ENCODE measurements at places on chromosomes 5 and 9.

DNA sequence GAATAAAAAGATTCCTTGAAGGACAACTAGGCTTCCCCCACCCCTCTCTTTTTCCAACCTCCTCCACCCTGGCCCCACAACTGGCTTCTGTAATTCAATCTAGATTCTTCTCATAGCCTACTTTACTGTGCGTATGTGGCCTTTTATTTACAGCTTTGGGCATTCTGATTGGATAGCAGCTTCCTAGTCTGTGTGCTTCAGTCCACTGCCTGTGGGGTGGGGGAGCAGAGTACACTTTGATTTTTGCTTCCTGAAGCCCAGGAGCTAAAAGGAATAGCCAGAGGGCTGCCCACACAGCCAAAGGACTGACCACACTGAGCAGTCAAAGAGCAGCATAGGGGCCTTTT is 30.4 kb downstream of the RUSC2 start:
- DNase-seq: no peak

- no peak for DNase-seq
Measured at GRCh38 chr5:38825494-38825893, 20.3 kb upstream of the OSMR start.

- DNase-seq: no peak
Measured at GRCh38 chr9:94805585-94805984, 79.1 kb downstream of the AOPEP start.

DNA sequence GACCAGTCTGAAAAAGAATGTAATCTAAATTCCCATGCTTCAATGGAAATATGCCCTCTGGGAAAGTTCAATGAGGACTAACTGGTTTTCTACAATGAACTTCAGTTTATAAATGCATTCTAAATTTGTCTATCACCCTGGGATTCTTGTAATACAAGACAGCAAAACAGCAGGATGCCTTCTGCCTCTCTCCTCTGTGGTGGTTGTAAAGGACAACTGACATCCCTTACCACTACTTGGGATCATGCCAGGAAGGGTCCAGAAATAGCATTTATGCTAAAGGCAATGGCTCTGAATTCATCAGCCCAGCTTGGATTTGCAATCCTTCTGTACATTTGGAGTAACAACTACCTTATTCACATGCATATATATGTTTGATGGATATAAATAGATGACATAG is 97.3 kb upstream of the ADAMTS16 start:
- no peak for DNase-seq

GRCh38 chr5:6505416-6505755 is 56.7 kb downstream of the UBE2QL1 start:
- no peak for DNase-seq

- DNase-seq: no peak
Measured at GRCh38 chr5:66875315-66875714, 279.1 kb downstream of the MAST4 start.

DNA sequence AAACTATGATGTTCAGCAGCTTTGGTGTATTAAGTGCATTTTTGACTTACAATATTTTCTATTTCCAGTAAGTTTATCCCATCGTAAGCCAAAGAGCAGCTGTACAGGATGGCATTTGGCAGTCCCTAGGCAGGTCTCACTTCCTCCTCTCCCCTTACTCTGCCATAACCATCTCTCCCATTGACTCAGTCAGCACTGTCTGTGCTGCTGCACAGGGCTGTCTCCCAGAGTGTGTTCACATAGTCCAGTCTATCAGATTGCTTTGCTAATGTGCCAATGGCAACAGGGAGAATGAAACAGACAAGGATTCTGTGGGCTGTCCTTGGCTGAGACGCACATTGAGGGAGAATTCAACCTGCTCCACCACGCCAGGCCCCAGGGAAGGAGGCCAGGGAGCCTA is 47.0 kb upstream of the CAST start:
- DNase-seq: no peak

DNA sequence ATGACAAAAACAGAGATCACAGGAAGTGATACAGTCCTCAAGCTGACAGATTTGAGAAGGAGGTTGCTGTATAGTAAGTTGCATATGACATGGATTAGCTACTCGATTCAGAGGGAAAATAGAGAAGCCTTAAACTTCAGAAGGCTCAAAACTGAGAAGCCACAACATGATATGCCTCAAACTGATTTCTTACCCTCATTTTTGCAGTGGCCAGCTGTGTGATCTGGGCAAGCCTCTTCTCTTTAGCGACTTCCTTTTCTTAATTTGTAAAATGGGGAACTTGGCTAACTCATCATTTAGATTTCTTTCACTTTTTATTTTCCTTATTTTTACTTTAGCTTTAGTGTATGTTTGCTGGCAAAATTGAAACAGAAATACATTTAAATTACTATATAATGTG is 421.1 kb downstream of the KIF4B start:
- no peak for DNase-seq

GRCh38 chr5:16573401-16573800 is 43.4 kb downstream of the RETREG1 start:
- DNase-seq: no peak

DNA sequence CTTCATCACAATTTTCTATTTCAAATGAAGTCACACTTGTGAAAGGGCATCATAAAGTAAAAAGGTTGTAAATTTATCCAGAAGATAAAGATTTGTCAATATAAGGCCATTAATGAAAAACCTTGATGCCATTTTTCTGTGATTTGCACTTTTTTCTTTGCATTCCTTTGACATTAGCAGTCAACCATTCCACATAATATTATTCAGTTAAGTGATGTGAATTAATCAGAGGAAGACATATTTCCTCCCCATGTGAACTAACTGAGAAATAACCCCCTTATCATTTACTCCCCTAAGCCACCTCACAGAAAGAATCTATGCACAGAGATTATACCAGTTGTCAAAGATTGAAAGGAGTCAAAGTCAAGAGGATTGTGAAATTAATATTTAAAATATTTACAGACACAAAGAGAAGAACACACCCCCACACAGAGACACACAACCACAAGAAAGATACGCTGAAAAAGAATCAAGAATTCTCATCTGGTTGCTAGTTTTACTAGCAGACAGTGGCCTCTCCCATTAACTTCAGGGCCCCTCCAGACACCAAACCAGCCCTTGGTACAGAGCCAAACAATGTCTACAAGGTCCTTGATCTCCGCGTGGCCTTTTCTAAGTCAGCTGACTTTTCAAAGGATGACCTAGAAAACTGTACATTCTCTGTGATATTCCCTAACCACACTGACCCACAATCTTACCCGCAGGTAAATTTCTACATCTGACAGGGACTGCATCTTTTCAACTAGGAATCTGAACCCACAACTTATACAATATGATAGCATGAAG is 29.5 kb downstream of the GNAQ start:
- DNase-seq: no peak

DNA sequence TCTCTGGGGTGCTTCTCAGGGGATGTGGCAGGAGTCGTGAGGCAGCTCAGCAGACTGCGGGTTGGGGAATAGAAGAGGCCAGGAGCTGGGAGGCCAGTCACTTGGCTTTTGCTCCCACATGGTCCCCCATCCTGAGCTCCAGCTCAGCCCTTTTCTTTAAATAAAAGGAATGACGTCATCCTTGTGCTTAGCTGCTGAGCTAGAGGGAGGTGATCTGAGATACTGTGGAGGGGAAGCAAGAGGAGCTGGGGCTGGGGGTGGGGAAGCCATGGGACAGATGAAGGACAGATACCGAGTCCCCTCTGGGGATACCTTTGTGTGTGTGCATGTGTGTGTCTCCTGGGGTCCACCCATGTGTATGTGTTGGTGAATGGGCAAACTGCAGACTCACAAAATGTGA is 89.0 kb upstream of the ARAP3 start:
- DNase-seq: no peak

- DNase-seq: no peak
Measured at GRCh38 chr5:158746979-158747378, 352.7 kb downstream of the EBF1 start.

DNA sequence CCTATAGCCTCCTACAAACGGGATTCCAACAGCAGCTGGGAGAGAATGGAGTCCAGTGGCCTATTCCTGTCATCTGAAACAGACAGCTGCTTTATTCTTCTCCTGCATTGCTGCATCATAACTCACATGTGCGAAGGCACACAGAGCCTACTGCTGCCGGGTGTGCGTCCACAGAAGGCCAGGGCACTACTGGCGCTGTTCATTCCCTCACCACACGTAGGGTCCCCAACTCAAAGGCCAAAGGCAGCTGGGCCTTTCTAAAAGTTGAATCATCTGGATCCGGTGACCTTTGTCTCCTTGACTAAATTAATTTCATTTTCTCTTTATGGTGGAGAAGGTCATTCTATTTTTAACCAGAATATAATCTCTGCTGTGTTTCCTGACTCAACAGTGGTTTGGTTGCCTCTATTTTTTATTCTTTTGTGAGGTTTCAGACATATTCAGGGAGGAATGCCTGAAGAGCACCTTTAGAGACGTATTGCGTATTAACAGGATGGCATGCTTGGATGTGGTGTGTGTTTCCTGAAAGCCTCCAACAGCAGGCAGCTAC is 10.8 kb upstream of the SPATA24 start:
- no peak for DNase-seq

DNA sequence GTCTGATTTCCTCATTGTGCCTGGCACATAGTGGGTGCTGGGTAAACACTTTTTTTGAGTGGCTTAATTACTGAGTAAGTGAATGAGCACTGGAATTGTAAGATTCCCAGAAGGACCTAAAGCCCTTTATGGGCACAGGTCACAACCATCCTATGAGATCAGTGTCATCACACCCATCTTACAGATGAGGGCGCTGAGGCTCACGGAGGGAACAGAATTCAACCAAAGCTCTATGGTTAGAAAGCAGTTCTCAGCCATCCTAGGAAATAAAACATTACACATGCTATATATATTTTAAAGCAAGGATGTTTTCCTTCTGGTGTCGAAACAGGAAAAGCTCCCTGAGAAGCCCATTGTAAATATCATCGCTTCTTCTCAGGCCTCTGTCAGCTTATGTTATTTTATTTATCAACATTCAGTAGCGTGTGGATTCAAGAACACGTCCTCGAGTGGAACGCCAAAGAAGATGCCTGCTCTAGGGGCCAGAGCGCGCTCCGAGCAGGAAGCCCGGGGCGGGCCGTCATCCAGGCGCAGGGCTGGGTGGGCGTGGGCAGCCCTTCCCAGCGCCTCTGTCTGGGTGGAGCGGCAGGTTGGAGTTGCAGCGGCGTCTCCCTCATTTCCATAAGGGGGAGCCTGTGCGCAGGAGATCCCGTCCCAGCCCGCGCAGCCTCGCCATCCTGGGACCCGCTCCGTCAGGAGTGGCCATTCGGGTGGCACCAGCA is 155.8 kb upstream of the SMIM23 start:
- DNase-seq: no peak

- no peak for DNase-seq
Measured at GRCh38 chr9:86674487-86674886, 272.8 kb downstream of the GAS1 start.

DNA sequence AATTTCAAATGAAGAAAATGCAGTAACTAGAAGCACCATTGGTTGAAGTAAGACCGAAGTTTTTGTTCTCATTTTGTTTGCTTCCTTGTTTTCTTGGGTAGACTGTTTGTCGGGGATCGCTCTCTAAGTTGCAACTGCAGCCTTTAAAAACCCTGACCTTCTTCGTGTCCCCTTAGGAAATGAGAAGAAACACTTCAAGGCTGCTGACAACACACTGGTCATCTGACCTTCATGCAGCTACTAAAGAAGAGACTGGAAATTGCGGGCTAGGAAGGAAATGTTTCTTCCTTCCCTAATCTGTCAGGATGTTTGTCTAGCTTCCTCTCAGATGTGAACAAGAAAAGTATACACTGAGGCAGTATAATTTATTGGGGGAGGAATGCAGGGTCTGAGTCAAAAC is 50.7 kb upstream of the CHSY3 start:
- DNase-seq: no peak

DNA sequence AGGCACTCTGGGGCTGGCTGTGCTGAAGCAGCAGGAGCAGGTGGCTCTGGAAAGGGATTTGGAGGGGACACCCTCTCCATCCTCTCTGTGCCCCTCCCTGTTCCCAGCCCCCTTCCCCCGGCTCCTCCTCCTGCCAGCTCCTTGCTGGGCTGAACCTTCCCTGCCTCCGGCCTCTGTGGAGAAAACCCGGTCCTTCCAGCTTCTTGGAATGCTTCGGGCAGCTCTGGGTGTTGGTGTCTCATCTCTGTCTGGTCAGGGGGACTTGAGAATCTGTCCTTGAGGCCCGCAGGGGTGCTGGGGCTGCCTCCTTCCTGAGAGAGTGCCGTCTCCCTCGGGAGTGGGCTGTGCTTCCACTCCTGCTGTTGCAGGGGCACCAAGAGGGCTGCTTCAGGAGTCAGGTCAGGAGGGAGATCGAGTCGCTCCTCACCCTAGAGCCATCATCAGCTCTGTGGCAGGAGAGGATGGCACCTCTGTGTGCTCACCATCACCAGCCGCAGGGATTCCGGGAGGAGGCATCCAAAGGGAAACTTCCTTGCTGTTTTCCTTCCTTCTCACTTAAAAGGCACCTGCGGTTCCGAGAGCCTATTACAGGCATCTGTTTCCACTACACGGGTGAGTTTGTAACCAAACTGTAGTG is 30.6 kb downstream of the NDUFS6 start:
- no peak for DNase-seq

- no peak for DNase-seq
Measured at GRCh38 chr5:178461004-178461730, 129.0 kb downstream of the COL23A1 start.

- no peak for DNase-seq
Measured at GRCh38 chr9:35566417-35566816, 38.6 kb upstream of the TESK1 start.

GRCh38 chr9:83177747-83178146 is 114.8 kb upstream of the RASEF start:
- no peak for DNase-seq

GRCh38 chr9:91655215-91655614 is 231.6 kb upstream of the NFIL3 start:
- DNase-seq: no peak

DNA sequence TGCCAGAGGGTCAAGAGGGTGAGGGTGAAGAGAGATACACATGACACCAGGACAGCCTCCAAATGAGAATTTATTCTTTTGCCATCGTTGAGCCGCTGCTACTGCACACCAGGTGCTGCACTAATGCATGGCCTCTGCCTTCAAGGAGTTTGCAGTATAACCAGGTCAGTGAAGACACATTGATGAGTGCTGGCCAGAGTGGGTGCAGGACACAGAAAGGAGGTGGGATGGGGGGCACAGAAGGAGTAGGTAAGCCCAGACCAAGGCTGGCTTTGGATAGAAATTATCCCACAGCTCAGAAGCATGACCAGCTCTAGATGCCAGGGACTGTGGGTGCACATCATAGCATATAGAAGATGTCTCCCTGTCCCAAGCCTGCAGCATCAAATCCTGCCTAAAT is 38.0 kb downstream of the FOXI1 start:
- no peak for DNase-seq

- no peak for DNase-seq
Measured at GRCh38 chr9:18821788-18822187, 211.2 kb downstream of the SAXO1 start.

DNA sequence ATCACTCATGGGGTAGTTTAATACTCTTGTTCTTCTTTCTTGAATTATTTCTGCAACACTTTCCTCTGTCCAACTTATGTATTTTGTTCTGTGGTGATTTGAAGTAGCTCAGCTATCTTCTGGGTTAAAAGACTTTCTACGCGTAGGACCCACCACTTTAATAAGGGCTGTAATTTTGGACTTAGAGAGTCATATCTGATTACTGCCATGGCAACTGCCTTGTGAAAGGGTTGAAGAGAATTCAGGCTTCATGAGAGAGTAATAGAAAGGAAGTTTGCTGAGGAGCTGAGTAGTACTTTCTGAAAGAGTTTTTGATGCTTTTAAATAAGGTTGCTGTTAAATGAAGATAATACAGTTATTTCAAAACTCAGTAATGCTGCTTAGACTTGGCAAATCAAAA is 89.5 kb downstream of the TLE4 start:
- no peak for DNase-seq

Data from NCI-H2081 treated with DMSO at 0.1 percent for 48 hours (cell line).